ENCODE measurements at places on chromosomes 2 and 18. TPM values are rescaled to one million over a fixed set of nuclear protein-coding genes. Genes with fewer than 3 reads are reported as not detected.
A peak's percentile ranks its signal among the peaks of the same experiment; 100 is the strongest.

- no peak for DNase-seq
These were observed 173.3 kb upstream of the TNP1 start for GRCh38 chr2:217033186-217033585.

- DNase-seq = no peak
These were observed 129.6 kb downstream of the MREG start for GRCh38 chr2:215883799-215884198.

DNA sequence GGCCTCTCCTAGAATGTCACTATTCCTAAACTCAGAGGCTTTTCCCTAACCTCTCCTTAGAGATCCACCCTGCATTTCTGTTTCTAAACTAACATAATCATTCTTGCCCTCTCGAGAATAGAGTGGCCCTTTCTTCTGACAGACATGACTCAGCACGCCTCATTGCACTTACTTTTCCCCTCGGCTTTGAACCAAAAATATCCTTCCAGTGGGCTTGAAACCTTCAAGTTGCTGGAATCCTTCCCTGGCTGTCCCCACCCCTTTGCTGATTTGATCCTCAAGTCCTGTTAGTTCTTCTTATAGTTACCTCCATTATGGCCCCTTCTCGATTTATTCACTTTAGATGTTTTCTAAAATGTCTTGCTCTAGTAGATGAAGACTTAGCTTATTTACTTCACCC, 158.0 kb downstream of the LTBP1 start:
- no peak for DNase-seq

GRCh38 chr2:172200495-172201085, 97.9 kb upstream of the DLX2 start:
- no peak for DNase-seq

DNA sequence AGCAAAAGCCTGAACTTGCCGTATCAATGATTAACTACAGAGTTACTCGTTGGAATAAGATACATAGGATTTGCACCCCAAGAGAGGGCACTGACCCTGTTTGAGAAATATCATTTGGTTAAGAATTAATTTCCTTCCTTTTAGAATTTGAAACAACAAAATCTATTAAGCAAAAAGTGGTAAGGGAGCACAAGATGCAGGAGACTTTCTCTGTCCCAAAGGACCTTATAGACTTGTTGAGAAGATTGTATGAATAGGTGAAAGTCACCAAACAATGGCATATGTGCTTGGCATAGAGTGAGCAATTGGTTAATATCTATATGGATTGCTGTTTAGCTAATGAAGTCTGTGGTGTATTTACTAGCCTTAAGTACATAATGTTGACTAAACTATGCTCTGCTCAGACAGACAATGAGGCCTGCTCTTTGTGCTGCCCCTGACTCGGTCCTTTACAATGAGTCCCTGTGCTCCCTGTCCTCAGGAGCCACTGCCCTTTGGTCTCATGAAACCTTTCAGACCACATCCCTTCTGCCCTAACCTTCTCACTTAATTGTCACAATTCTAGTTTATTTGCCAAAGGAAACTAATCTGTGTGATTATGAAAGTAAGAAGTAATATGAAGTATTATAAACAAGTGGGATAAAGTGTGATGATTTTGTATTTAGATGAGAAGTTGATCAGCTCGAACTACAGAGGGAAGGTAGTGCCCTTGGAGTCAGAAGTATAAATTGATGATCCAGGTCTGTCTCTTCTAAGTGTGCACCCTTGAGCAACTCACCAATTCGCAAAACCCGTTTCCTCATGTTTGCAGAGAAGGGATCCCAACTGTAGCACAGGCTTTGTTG, 21.2 kb upstream of the HNMT start:
- DNase-seq = no peak

DNA sequence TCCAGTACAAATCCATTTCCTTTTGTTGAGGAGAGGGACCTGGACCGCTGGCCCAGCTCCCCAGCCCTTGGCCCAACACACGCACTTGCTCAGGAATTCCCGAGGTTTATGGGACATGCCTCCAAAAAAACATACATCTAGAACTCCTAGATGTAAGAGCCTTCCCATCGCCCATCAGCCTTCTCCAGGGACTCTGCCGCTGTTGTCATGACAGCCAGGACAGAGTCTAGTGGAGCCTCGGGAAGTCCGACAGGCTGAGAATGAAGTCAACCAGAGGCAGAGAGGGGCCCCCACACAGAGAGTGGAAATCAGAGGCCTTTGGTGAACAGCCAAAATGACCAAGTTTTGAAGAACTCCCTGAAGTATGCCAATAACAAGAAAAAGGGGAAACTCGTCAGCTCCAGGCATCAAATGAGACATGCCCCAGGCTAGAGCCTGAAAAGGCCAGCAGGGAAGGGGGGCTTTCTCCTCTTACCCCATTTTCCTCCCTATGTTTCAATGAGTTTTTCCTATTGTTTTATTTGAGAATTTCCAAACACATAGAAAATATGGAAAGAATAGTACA, 43.2 kb upstream of the CAB39 start:
- no peak for DNase-seq

DNA sequence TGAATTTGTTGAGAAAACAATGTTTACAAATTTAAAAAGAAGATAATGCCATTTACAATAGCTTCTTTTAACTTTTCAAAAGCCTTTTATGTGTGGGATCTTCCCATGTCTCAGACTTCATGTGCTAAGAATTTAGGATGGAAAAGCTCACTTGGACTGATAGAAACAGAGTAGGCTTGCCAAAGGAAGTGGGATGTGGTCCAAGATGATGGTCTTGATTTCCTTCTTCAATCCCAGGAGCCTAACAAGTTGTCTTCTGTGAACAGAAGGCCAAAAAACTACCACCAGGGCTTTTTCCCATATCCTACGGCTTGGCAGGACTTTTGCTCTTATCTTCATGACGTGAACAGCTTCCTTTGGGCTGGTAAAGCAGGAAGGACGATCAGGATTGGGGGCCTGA, 9.5 kb downstream of the CXCR4 start:
- DNase-seq = no peak

DNA sequence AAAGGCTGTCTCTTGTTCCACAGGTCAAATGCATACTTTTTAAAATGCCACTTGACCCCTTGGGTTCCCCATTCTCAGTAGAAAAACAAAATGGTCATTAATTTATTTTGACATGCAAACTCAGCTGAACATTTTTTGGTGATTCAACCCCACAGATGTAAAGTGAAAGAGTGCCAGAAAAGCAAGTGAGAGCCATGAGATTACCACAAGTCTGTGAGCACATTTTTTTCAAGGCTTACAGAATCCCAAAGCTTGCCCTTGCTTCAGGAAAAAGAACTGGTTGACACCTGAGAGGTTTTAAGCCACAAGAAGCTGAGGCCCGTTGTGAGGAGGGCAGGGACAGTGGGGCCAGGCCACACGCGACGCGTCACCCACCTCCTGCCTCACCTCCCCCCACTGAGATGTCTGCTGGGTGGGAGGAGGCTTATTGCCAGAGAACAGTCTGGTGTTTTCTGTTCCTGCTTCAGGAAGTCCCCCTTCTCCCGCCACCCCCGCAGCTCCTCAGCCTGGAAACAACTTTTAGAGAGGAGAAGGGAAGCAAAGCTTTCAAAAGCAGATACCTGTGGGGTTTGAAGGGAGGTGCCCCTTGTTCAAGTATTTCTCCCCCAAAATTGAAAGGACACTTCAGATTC, 70.4 kb upstream of the CYP1B1 start:
- DNase-seq = no peak

GRCh38 chr2:67646714-67647333, 249.7 kb downstream of the ETAA1 start:
- DNase-seq = no peak

DNA sequence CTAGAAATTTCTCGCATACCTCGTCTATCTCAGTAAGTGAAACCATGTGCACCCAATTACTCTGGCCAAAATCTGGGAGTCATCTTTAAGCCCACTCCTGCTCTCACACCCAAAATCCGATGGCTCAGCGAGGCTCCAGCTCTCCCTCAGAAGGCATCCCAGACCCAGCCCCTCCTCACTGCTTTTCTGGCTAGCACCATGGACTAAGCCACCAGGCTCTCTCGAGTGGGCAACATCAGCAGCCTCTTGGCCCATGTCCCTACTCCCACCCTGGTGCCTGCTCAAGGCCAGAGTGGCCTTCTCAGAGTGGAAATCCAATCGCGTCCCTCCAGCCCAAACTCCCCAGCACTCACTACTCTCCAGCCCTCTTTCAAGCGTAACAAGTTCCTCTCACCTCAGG, 27.2 kb downstream of the TNS1 start:
- DNase-seq = no peak

DNA sequence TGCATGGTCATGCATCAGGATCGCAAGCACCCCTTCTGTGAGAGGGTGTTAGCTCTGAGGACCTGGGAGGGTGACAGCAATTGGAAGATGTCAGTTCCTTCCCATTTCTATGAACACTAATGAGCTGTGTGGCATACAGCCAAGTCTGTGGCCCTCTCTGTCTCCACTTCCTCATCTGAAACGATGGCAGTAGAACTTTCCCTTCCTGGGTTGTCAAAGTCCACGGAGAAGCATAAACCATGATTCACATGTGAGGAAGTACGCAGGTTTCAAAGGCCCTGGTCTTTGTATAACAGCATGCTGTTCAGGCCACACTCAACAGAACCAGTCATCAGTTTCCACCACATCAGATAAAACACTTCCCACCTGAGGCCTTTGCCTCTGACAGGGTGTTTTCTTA, 167.4 kb upstream of the RAB6C start:
- DNase-seq = no peak

- DNase-seq = no peak
These were observed 20.2 kb downstream of the CXCR2 start for GRCh38 chr2:218146056-218146455.

GRCh38 chr2:231104115-231104713, 20.6 kb downstream of the HTR2B start:
- peak; percentile 94 for DNase-seq

ACTG2 gene
- 4,198 TPM for total RNA-seq

HOXD1 gene
- total RNA-seq = not detected

MDH1B gene
- 1.1 TPM for total RNA-seq

KCNK3 gene
- total RNA-seq = 8.5 TPM
